ENCODE measurements at places on chromosomes 13 and 19. TPM values are rescaled to one million over a fixed set of nuclear protein-coding genes. Genes with fewer than 3 reads are reported as not detected.

DNA sequence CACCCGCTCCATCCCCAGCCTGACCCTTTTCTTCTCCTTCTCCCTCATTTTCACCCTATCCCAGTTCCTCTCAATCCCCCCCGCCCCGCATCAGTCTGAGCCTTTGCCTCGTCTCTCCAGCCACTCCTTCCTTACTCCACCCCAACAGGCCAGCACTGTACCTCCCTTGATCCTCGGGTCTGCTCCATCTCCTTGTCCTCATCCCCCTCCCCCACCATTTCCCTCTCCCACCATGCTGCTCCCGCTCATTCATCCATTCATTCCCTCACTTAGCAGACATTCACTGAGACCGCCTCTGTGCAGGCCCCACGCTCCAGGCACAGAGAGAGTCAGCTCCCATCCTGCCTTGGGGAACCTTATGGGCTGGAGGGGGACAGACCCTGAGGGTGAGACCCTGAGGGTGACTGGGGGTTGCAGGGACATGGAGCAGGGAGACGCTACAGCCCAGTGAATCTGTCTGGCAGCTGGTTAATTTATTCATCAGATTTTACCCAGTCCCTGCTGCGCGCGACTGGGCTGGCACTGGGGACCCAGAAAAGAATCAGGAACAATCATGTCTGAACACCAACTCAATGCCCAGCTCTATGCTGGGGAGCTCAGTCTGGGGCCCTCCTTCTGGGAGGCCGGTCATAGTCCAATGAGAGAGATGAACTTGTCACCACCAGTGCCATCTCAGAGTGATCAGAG, 881 bp downstream of the ARHGAP33 start:
- DNase-seq, result no peak

DNA sequence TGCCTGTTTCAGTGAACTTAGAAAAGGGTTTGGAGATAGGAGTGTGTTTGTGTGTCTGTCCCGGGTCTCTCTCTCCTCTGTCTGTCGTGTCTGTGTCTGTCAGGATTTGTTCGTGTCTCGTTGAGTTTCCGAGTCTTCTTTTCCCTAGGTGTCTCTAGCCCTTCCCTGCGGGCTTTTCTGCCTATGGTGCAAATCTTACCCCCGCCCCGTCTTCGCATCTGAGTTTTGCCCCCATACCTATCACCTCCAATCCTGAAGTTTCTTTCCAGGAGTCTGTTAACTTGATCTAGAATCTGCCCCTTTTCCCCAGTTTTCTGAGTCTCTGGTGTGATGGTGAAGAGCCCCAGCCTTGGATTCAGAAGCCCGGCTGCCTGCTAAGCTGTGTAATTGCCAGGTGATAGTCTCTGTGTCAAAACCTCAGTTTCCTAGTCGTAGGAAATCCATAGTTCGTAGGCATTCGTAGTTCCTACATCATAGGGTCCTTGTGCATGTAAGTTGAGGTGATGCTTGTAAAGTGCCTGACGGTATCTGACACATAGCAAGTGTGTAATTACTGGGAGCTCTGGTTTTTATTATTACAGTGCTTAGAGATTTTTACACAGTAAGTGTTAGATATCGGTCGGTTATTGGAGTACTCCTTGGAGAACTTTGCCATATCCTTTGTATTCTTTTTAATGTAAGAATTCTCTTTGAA, 782 bp downstream of the EPN1 start:
- no peak for DNase-seq

GRCh38 chr19:13109361-13110098, 6.9 kb upstream of the LYL1 start:
- no peak for DNase-seq

DNA sequence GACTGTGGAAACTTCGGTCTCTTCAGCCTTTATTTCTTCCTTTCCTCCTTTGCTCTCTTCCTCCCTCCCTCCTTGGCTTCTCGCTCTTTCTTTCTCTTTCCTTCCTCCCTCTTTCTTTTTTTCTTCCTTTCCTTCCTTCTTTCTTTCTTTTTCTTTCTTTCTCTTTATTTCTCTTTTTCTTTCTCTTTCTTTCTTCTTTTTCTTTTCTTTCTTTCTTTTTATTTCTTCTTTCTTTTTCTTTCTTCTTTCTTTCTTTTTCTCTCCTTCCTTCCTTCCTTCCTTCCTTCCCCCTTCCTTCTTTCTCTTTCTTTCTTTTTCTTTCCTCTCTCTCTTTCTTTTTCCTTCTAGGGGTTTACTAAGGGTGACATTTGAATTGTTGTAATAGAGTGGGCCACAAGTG, 290.2 kb upstream of the MAB21L1 start:
- DNase-seq, result no peak

DNA sequence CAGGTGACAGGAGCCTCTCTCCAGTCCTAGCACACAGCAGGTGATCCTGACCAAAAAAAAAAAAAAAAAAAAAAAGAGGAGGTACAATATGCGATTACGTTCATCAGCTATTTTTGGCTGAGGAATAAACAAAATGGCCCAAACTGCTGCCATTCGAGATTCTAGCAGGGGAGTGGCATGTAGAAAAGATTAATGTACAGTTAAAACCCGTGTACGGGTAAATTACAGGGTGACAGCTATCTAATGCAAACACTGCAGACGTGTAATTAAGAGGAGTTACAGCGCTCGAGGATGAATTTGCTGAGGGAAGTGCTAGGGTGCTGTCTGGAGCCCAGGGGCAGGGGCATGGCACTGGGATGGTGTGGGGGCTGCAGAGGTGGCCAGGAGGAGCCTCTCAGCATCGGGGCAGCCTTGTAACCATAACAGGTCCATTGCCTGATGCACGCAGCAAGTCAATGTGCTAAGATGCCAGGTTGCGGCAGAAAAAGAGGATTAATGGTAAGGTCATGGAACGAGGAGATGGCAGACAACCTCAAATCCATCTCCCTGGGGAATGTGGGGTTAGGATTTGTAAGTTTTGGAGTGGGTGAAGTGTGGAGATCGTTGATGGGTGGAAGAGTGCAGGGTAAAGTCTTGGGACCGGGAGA, 17.4 kb downstream of the CHST8 start:
- DNase-seq, result peak; percentile 36

DNA sequence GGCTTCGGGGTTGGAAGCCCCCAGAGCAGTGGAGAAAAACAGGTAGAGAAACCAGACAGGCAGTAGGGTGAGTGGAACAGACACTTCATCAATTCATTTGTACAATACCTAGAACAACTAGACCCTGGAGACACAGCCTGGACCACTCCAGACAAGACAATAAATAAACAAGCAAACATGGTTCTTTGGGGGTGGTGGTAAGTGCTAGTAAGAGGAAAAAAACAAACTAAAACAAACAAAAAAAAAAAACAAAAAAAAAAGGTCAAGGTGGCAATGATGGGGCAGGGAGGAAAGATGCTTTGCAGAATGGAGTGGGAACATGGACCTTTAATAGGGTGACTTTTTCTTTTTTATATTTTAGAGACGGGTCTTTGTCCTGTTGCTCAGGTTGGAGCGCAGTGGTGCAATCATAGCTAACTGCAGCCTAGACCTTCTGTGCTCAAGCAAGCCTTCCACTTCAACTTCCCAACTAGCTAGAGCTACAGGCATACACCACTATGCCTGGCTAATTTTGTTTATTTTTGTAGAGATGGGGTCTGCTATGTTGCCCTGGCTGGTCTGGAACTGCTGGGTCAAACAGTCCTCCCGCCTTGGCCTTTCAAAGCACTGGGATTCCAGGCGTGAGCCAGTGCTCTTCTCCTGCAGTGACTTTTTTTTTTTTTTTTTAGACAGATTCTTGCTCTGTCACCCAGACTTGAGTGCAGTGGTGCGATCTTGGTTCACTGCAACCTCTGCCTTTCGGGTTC, 3.1 kb downstream of the JUNB start:
- no peak for DNase-seq

The TIMM29 gene
- 14.1 TPM for total RNA-seq

Measured in cardiac septum (tissue), 1 donor.